ENCODE measurements at places on chromosomes 13 and 19. TPM values are rescaled to one million over a fixed set of nuclear protein-coding genes. Genes with fewer than 3 reads are reported as not detected.

DNA sequence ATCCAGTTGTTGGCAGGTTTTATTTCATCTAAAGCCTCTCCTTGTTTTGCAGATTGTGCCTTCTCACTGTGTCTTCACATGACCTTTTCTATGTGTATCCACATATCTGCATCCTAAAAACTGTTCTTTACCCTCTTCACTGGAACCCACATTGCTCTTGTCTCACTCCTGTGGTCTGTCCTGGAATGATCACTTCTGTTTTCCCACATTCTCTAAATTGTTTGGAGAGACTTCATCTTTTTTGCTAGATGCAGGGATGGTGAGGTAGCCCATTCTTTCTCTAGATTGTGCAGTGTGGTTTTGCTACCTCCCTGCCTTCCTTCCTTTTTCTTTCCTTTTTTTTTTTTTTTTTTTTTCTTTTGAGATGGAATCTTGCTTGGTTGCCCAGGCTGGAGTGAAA, 608.6 kb upstream of the MIR17HG start:
- no peak for DNase-seq

EXOSC5 gene
- 9.0 TPM for total RNA-seq

- DNase-seq: no peak
Observed at GRCh38 chr13:30486230-30487074, 20.7 kb upstream of the HMGB1 start.

DNA sequence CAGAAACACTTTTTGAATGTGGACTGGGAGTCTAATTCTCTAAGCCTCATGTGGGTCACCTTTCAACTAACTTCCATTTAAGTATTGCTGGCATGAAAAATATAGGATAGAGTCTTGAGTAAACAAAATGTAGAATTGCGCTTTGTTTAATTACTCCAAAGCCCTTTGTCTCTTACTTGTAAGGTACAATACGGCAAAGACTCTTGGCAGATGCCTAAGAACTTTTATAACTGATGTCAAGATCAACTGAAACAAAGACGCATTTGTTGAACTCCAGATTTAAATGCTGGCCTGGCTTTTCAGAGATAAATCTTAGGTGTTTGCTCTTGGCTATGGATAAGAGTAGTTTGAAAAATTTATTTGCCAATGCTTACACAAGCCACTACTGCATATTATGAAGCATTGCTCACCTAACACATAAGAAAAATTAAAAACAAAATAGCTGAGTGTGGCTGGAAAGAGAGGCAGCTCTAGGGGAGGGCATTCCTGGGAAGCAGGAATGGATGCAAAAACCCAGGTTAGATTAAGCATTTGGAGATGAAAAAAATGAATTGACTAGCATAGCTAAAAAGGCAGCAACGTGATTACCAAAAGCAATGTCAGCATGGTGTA, 107.3 kb upstream of the STARD13 start:
- no peak for DNase-seq

- DNase-seq: no peak
Observed at GRCh38 chr13:54643863-54644262, 1615.2 kb downstream of the OLFM4 start.

TSSK6 gene
- 1.2 TPM for total RNA-seq

ZNF415 gene
- total RNA-seq: 20.9 TPM

METTL21C gene
- total RNA-seq: not detected

DNA sequence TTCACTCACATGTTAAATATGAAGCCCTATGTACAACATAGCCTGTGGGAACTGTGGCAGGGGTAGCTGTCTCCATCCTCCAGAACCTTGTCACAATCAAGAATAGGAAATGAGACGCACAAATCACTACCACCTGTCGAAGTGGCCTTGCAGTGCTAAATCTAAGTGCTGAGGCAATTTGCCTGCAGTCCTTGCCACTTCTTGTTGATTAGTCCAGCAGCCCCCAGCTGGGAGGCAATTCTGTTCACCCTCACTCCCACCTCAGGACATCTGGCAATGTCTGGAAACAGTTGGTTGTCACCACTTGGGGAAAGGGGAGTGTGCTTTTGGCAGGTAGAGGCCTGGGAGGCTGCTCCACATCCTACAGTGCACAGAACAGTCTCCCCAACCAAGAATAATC, 10.7 kb downstream of the RFX2 start:
- DNase-seq: no peak

DNA sequence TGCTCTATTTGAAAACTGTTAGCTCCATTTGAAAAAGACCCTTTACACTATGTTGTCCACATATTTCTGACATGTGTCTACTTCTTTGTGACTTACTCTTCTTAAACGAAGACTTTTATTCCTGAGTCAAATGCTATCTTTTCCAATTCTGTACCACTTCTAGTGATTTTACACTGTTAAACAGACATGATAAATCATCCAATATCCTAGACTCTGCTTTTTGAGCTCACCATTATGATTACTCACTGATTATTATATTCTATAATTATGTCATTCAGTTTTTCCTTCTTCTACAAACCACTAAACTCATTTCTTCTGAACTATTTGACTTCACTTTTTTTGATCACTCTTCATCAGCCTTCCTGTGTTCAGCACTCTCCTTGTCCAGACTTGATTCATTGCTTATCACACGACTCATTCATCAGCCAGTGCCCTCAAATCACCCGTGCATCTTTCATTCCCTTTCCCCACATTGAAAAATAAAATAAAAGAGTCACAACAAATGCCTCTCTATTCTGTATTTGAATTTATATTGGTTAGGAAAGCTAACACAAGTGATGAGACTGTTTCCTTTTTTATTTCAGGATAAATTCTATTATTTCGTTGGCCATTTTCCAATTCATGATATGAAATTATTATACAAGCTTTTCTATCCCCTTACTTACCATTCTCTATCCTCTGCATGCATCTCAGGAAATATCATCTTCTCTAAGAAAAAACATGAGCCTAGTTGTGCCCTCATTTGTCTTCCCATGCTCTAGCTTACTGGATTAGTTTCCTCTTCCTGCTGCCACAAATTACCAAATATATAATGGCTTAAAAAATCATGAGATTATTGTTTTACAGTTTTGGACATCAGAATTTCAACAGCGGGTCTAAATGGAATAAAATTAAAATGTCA, 1482.1 kb upstream of the MIR17HG start:
- no peak for DNase-seq

- DNase-seq: no peak
Observed at GRCh38 chr19:2302319-2303210, 5.4 kb downstream of the LINGO3 start.

- no peak for DNase-seq
Observed at GRCh38 chr13:36352350-36352749, 6.2 kb upstream of the SPART start.

- no peak for DNase-seq
Observed at GRCh38 chr13:41137951-41138350, 5.3 kb upstream of the KBTBD6 start.

DNA sequence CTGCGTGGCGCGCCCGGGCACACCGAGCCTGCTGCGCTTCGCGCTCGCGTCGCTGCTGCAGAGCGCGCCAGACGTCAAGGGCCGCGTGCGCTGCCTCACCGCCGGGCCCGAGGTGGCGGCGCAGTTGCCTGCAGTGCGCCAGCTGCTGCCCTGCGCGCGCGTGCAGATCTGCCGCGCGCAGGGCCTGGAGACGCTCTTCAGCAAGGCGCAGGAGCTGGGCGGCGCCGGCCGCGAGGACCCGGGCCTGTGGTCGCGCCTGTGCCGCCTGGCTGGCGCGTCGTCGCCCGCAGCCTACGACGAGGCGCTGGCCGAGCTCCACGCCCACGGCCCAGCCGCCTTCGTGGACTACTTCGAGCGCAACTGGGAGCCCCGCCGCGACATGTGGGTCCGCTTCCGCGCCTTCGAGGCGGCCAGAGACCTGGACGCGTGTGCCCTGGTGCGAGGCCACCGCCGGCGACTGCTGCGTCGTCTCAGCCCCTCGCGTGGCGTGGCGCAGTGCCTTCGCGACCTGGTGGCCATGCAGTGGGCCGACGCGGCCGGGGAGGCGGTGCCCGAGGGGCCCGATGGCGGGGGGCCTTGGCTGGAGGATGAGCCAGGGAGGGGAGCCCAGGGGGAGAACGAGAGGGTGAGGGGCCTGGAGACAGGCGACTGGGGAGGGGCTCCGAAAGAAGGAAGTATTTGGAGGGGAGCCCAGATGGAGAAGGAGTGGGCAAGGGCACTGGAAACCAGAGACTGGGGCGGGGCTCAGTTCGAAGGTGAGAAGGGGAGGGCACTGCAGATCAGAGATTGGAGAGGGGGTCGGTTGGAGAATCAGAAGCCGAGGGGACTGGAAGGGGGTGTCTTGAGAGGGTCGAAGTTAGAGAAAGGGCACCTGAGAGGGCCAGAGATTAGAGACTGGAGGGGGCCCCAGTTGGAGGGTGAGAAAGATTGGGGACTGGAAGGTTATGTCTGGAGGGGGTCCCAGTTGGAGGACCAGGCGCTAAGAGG, 24.7 kb downstream of the ZSWIM9 start:
- DNase-seq: no peak

DNA sequence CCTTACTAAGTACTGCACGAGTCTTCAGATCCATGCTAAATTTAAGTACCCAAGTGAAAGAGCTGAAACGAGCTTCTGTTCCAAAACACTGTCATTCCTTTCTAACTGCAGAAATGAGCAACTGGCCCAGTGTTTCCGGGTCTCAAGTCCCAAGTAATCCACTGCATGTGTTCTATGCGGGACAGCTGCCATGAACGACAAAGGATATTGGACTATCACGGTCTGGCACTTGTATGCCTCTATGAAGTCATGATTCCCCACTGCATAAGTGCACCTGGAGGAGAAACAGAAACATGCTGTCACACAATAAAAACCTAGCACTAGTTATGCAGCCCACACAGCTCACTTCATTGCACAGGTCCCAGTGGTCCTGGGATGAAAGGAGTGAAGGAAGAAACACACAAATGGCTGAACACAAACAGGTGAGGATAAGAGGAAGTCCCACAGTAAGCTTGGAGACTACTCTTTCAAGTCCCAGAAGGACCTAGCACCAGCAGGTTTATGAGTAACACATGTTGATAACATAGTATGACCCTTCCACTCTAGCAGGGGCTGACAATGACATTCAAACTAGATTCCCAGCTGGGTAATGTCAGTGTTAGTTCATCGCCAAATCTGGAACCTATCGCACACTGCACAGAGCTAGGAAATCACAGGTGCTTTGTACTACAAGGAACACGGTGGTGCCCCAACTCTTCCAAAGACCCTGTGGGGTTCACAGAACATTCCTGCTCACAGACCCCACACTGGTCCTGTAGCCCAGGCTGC, 11.3 kb downstream of the PCID2 start:
- DNase-seq: no peak

RGCC gene
- total RNA-seq: 41.4 TPM

DNA sequence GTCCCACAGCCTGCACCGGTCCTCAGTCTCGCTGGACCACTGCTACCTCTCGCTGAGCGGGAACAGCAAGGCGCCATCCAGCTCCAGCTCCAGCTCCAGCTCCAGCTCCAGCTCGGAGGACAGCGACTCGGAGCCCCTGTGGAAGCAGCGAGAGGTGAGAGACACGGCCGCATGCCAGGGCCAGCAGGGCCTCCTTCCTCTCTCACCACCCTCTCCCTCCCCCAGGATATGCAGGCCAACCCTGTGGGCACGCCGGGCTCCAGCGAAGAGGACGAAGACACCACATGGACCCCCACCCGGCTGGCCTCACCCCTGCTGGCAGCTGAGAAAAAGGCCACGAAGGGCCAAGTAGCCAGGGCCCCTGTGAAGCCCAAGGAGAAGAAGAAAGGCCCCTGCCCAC, 7.3 kb downstream of the SIX5 start:
- no peak for DNase-seq

KLK6 gene
- total RNA-seq: not detected

- no peak for DNase-seq
Observed at GRCh38 chr13:23279321-23279720, 98.5 kb downstream of the SGCG start.

GRCh38 chr13:87124785-87125074, 546.4 kb upstream of the SLITRK5 start:
- DNase-seq: no peak

ZNF578 gene
- 2.6 TPM for total RNA-seq

GNA15 gene
- 1.9 TPM for total RNA-seq

C5AR2 gene
- total RNA-seq: 0.81 TPM

- no peak for DNase-seq
Observed at GRCh38 chr13:44934724-44935123, 54.5 kb downstream of the NUFIP1 start.

- DNase-seq: no peak
Observed at GRCh38 chr19:36153126-36153525, 879 bp upstream of the COX7A1 start.

- DNase-seq: no peak
Observed at GRCh38 chr19:17711851-17712250, 7.4 kb upstream of the MAP1S start.

RASL11A gene
- 4.7 TPM for total RNA-seq

OR10H1 gene
- not detected for total RNA-seq

- DNase-seq: no peak
Observed at GRCh38 chr19:9161427-9161826, 17.4 kb upstream of the OR7D2 start.

ONECUT3 gene
- not detected for total RNA-seq

ZNF71 gene
- total RNA-seq: 7.1 TPM

GRCh38 chr13:67120872-67121531, 109.1 kb downstream of the PCDH9 start:
- DNase-seq: no peak

- no peak for DNase-seq
Observed at GRCh38 chr19:30091456-30091855, 149.4 kb downstream of the URI1 start.

- DNase-seq: no peak
Observed at GRCh38 chr13:59680429-59681024, 483.2 kb downstream of the DIAPH3 start.

DNA sequence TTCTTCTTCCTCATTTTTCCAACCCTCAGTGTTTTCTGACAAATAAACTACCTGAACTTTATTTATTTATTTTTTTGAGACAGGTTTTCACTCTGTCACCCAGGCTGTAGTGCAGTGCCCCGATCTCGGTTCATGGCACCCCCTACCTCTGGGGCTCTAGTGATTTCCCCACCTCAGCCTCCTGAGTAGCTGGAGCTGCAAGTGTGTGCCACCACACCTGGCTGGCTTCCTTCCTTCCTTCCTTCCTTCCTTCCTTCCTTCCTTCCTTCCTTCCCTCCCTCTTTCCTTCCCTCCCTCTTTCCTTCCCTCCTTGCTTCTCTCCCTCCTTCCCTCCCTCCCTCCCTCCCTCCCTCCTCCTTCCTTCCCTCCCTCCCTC, 32.3 kb downstream of the KCTD4 start:
- DNase-seq: no peak

- no peak for DNase-seq
Observed at GRCh38 chr13:33537676-33538075, 252.1 kb upstream of the STARD13 start.

- no peak for DNase-seq
Observed at GRCh38 chr19:4391306-4391693, 9.0 kb downstream of the SH3GL1 start.

- no peak for DNase-seq
Observed at GRCh38 chr13:47903836-47904235, 97.2 kb downstream of the SUCLA2 start.

TBXA2R gene
- 1.9 TPM for total RNA-seq

- DNase-seq: no peak
Observed at GRCh38 chr19:54179921-54180461, 7.0 kb upstream of the TMC4 start.

GRCh38 chr19:44820648-44821609, 12.0 kb downstream of the BCAM start:
- peak; percentile 89 for DNase-seq

- no peak for DNase-seq
Observed at GRCh38 chr13:85520445-85520844, 278.8 kb downstream of the SLITRK6 start.
